ENCODE measurements at places on chromosomes 2 and 18.

GRCh38 chr2:50722776-50723175 is 309.2 kb downstream of the NRXN1 start:
- no peak for DNase-seq

DNA sequence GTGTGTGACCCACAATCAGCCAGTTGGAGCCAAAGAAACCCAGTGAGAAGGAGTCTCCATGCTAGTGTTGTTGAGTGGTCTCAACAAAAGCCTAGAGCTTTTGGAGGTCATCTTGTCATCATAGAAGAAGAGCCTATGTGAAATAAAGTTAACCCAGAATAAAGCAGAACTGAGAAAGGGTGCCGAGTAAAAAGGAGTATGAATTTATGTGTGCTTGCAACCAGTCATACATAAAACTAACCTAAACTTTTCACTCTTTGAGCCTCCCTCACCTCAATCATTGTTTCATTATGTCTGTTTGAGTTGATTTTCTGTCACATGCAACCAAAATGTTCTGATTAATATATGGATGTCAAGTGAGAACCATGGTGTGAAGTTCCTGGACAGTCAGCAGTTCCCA is 599.3 kb upstream of the ZEB2 start:
- DNase-seq, result no peak

- no peak for DNase-seq
Observed at GRCh38 chr2:198287706-198288105, 483.3 kb downstream of the PLCL1 start.

- DNase-seq, result no peak
Observed at GRCh38 chr2:104598636-104599035, 255.3 kb upstream of the POU3F3 start.

DNA sequence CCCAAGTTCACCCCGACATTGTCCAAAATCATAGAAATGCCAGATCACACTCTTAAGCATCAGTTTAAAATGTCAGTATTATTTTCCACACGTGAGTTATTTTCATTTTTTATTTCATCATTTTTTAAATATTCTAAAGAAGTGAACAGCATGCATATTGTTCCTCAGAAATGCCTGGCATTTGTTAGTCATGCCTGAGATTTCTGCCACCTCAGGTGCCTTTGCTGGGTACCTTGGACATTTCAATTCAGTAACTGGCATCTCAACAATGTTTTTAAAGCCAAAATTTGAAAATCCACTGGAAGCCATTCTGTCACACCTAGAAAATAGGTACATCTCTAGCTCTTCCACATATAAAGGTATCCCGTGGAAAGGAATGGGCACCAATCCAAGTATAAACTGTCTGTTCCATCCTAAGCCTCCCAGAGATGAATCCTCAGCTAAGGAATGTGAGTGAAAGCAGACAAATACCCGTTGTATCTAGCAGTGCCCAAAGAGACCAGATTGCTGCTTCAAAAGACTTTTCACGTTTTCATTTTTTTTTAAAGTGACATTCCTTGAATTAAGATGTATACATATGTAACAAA is 159.8 kb downstream of the ZNF385B start:
- no peak for DNase-seq

- no peak for DNase-seq
Observed at GRCh38 chr2:30643674-30644073, 163.6 kb downstream of the CAPN13 start.

DNA sequence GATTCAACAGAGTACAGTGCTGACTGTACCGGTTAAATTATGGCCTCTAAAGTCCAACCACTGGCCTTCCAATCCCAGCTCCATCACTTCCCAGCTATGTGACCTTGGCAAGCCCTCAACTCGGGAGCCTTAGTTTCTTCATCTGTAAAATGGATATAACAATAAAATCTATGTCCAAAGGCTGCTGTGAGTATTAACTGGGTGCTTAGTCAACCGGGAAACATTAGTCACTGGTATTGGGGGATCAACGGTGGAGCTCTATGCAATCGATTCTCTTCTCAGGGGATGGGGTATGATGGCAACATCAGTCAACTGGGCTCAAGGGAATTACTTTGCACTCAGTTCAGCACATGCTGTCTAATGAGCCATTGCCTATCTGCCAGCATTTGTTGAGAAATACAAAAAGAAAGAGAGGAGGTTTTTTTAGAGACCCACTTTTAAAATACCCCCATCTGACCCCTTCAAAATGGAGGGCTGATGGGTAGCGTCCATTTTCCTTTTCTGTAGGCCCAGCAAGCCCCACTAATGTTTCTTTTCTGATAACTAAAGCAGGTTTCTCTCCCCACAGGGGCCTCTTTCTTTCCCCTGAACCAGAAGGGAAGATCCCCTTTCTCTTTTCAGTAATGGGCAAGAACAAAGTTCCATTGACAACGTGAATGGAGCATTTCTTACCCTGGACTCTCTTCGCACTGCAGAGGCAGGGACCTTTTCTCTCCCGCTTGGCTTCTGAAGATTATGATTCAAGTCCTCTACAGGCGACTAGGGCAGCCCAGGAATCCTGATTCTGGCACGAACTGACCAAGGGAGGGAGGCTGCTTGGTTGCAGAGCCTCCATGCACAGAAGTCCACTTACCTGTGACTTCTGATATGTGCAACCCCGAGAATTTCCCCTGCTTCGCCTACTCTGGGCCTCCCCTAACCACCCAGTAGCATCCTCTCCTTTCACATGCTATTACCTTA is 8.7 kb upstream of the AGFG1 start:
- no peak for DNase-seq

- DNase-seq, result no peak
Observed at GRCh38 chr2:136126421-136126926, 8.5 kb upstream of the CXCR4 start.

- no peak for DNase-seq
Observed at GRCh38 chr2:96329456-96329855, 4.3 kb downstream of the ITPRIPL1 start.

DNA sequence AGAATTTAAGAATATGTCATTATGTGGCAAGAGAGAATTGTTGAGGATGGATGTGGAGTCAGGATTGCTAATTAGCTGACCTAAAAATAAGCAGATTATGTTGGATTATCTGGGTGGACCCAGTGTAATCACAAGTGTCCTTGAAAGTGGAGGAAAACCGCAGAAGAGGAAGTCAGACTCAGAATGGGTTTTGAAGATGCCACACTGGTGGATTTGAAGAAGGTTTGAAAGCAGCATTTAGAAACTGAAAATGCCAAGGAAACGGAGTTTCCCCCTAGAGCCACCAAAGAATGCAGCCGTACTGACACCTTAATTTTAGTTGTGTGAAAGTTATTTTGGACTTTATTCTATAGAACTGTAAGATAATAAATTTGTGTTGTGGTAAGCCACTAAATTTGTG is 41.6 kb upstream of the DPP10 start:
- DNase-seq, result no peak

- DNase-seq, result no peak
Observed at GRCh38 chr2:236612737-236613136, 43.1 kb downstream of the ACKR3 start.

DNA sequence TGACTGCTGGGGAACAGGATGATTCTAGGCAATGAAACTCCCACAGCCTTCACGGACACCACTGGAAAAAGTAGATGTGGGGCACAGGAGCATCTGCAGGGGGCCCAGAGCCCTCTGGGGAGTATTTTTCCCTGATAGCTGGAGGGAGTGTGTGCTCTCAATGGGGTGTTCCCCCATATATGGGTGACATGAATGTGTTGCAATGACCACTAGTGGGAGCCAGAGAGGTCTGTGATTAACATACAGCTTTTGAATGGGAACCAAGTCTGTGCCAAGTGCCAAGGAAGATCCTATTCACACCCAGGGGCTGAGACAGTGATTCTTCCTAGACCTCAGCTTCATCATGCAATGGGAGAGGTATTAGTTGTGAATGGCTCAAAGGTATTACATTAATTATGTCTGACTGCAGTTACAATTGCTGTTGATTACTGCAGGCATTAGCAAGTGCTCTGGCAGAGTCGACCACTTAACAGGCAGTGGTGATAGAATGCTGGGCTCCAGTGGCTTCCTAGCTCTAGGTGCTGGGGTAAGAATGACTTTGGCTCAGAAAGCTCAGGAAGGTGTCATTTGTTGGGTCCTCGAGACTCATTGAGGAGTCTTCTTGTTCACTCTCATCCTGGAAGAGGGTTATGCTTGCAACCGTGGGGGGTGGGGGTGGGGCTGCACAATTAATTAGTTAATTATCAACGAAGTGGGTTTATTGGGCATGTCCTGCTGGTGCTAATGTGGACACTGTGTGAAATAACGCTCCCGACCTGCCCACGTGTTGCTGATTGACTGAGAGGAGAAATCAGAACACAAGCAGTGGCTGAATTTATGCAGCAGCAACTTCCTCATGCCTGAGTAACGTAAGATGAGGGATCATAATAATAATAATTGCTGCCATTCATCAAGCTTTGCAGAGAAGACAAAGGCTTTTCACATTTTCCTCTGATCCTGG is 194.1 kb downstream of the CLIP4 start:
- DNase-seq, result peak; percentile 35

DNA sequence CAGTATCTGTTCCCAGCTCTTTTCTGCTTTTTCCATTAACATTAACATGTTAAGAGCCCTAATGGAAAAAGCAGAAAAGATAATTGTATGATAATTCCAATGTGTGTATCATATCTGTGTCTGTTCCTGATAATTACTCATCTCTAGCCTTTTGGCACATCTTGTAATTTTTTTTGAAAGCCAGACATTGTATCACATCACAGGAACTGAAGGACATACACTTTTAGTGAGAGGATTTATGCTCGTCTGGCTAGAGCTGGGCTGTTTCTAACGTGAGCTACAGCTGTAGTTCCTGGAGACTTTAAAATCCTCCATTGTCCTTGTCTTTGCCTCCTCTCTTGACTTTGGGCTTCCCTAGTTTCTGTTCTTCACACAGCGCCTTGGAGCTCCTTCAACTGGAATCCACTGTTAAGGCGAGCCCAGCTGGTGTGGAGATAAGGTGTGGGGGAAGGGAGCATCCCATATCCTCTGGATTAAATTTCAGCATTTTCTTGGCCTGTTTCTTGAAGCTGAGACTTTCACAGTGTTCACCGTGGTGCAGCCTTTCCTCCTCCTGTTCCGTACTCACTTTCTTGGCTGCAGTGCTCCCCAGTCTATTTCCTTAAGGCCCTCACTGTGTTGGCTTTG is 211.5 kb downstream of the GALR1 start:
- no peak for DNase-seq

DNA sequence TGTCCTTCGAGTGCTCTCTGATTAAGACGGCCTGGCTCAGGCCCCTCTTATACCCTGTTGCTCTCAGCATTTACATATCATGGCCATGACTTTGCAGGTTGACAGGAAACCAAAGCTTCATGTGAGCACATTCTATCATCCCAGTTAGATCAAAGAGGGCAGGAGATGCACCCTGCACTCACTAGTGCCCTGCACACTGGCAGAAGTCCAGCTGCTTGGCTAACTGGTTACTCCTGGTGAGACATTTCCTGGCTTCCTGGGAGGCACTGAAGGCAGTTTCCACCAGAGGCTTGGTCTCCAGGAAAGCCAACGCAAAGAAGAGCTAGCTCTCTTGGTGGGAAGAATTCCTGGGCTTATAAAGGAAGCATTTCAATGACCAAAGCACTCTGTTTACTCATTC is 66.3 kb downstream of the LIPG start:
- no peak for DNase-seq

DNA sequence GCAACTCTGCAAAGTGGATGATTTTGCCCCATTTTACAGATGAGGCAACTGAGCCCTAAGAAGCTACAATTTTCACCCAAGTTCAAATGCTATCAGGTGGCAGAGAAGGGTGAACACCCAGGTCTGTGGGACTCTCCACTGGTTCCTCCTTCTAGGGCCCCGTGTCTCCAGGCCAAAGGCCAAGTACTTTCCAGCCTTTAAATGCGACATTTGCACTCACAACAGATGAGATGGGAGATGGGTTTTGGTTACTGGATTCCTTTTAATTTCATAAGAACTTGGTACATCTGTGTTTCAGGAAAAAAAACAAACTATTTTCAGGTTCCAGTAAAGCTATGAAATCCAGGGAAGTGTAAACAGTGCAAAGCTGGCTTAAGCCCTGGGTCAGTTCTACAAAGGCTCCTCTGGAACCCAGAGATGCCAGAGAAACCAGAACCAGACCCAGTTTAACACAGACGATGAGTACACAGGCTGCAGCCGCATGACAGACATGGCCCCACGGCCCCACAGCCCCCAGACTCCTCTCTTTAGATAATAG is 361.7 kb downstream of the ANAPC1 start:
- no peak for DNase-seq

GRCh38 chr2:168064011-168064998 is 183.1 kb downstream of the STK39 start:
- DNase-seq, result no peak

DNA sequence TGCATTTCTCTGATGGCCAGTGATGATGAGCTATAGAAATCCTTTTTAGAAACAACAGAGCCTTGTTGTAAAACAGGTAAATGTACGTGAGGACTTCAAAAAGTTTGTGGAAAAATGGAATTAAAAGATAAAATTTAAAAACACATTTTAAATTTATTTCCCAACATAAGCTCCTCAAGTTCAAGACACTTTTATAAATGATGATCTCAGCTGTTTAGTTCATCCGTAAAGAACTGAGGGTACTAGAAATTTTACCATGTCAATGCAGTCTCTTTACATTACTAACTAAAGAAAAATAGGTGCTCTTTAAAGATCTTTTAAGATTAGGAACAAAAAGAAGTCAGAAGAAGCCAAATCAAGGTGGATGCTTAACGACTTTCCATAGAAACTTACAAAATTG is 52.5 kb downstream of the MSH2 start:
- DNase-seq, result no peak

DNA sequence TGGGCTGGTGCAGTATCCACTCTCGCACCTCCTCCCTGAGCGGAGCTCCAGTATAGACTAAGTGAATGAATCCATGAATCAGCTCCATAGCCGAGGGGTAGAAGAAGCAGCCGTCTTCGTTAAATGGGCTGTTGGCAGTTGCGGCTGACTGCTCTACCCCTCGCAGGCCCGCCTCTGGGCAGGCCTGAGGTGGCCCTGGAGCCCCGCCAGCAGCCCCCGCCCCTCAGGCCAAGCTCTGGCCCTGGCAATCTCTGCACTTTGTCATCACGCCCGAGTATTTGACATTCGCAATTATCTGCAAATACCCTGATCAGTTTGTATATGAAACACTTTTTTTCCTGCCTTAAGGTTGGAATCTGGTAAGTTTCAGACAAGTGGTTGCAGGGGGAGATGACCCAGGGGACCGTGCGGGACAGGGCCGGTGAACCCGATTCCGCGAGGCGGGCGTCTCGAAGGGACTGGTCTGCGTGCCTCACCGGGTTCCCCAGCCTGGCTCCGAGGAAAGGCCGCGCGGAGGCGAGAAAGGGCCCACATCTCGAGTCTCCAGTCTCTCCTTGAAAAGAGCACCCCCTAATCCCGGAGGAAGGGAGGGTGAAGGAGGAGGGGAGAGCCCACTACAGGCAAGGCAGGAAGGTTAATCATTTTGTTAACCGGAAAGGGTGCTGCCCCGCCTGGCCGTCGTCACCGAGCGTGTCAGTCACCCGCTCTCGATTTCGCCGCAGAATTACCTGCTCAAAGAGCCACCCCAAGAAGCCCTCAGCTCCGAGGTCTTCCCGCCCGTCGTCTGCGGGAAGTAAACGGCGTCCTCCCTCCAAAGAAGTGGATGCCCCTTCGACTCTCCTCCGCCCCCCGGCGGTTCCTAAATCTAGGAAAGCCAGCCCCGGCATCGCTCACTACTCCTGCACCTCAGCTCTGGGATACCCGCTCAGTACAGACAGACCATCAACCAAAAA is 11.1 kb upstream of the SATB2 start:
- no peak for DNase-seq

Measured in hypothalamus (tissue), 51 donors.